ENCODE measurements at places on chromosomes 12 and 14. TPM values are rescaled to one million over a fixed set of nuclear protein-coding genes. Genes with fewer than 3 reads are reported as not detected.

ADAM21 gene
- not detected for total RNA-seq

NELL2 gene
- 106 TPM for total RNA-seq

DDN gene
- total RNA-seq: 0.32 TPM

MDM1 gene
- 31.5 TPM for total RNA-seq

SYT1 gene
- total RNA-seq: not detected

BATF gene
- 123 TPM for total RNA-seq

PRB2 gene
- not detected for total RNA-seq

DNA sequence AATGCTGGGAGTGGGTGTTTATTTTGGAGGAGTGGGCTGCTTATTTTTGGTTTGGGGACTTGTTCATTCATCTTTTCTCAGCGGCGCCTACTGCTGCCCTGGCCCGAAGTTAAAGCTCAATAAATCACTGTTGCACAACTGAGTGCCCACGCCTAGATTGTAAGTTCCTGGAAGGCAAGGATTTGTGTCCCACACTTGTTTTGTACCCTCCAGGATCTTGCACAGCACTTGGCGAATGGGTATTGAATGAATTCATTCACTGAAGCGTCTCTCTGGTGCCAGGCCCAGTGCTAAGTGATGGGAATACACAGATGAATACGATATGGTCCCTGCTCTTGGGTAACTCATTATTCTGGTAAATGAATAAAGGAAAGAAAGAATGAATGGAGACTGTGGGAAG, 153.3 kb upstream of the PARP11 start:
- no peaks in the 10 kb centered on the region for H3K36me3 ChIP-seq
- H3K27ac ChIP-seq: no peak overlapping the region
- no peak overlapping the region for H3K4me3 ChIP-seq
- peaks cover 28% of the 10 kb centered on the region for H3K4me1 ChIP-seq
- no peak for ATAC-seq
- H3K27me3 ChIP-seq: no peaks in the 10 kb centered on the region

DNA sequence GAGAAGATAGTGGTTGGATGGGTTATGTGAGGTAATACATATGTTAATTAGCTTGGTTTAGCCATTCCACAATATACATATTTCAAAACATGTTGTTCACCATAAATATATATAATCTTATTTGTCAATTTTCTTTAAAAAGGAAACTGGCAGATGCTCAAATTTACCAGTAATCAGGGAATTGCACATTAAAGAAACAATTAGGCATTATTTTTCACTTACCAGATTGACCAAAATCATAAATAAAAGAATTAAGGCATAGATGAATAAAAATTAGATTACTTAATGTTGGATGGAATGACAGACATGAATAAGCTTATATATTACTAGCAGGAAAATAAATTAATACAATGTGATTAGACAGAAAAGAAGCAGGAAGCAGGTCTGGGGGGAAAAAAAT, 147.2 kb downstream of the PLEKHA5 start:
- H3K27ac ChIP-seq: no peak overlapping the region
- peaks cover 13% of the 10 kb centered on the region for H3K4me1 ChIP-seq
- H3K27me3 ChIP-seq: no peaks in the 10 kb centered on the region
- ATAC-seq: no peak

DNA sequence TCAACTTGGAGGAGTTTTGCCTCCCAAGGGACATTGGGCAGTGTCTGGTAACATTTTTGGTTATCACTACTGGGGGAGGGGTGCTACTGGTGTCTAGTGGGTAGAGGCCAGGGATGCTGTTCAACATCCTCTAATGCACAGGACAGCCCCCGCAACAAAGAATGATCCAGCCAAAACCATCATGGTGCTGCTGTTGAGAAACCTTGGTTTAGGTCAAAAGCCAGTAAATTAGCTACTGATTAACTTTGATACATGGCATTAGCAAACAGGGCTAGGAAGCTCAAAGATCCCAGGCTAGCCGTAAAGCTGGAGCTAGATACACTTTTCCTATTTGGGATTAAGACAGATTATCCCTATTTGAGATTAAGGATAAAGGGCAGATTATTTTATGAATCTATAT, 8.8 kb downstream of the ALKBH2 start:
- H3K27me3 ChIP-seq: no peaks in the 10 kb centered on the region
- H3K36me3 ChIP-seq: peaks cover 83% of the 10 kb centered on the region
- ATAC-seq: no peak

GRCh38 chr12:43111608-43112007, 440.4 kb downstream of the ADAMTS20 start:
- no peaks in the 10 kb centered on the region for H3K36me3 ChIP-seq
- no peak overlapping the region for H3K27ac ChIP-seq
- H3K27me3 ChIP-seq: no peaks in the 10 kb centered on the region
- no peak for ATAC-seq

DNA sequence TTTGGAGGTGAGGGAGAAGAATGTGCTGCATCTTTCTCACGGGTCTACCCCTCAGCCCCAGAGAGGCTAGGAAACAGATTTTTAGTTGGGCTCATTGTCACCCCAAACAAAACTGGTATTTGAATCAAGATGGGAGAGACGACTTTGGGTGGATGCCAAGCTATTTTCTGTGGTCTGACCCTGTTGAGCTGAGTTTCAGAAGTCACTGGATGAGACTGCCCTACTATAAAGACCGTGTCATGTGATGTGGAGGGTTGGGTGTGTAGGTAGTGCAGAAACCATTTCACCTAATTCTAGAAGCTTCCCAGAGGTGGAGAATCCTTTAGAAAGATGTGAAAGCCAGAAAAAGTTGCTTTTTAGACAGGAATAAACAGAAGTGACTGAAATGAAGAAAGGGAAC, 60.2 kb downstream of the IFT43 start:
- no peaks in the 10 kb centered on the region for H3K36me3 ChIP-seq
- H3K27me3 ChIP-seq: no peaks in the 10 kb centered on the region
- H3K4me1 ChIP-seq: no peaks in the 10 kb centered on the region
- H3K4me3 ChIP-seq: no peak overlapping the region

DNA sequence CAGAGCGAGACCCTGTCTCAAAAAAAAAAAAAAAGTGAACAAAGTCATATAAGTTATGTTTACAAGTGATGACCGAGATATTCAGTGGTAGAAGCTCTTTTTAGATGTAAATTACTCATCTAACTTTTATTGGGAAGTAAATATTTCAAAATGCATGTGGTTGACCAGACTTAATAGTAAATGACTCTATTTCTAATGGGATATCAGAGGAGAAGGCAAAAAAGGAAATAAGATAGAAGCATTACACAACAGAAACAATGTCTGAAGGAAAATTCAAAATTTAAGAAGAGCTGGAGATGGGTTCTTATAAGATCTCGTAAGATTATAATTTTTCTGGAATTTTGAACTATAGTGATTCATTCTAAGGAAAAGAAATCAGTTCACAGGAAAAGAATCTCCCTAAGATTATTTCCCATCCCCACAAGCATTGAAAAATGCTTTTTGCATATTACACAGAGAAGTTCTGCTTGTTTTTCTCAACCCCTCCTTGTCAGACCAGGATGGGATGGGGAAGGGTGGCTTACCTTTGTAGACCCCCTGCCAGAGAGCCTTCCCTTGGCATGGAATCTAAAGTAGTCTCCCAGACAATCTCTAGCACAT, 63.1 kb upstream of the STK38L start:
- no peak for ATAC-seq
- H3K27me3 ChIP-seq: no peaks in the 10 kb centered on the region
- H3K36me3 ChIP-seq: no peaks in the 10 kb centered on the region
- no peak overlapping the region for H3K4me3 ChIP-seq

GRCh38 chr14:70643967-70644366, 2.3 kb downstream of the TTC9 start:
- H3K27ac ChIP-seq: peak overlapping the region; percentile 93
- H3K4me1 ChIP-seq: peaks cover 29% of the 10 kb centered on the region
- peak overlapping the region; percentile 96 for H3K4me3 ChIP-seq
- ATAC-seq: no peak
- H3K27me3 ChIP-seq: no peaks in the 10 kb centered on the region

DNA sequence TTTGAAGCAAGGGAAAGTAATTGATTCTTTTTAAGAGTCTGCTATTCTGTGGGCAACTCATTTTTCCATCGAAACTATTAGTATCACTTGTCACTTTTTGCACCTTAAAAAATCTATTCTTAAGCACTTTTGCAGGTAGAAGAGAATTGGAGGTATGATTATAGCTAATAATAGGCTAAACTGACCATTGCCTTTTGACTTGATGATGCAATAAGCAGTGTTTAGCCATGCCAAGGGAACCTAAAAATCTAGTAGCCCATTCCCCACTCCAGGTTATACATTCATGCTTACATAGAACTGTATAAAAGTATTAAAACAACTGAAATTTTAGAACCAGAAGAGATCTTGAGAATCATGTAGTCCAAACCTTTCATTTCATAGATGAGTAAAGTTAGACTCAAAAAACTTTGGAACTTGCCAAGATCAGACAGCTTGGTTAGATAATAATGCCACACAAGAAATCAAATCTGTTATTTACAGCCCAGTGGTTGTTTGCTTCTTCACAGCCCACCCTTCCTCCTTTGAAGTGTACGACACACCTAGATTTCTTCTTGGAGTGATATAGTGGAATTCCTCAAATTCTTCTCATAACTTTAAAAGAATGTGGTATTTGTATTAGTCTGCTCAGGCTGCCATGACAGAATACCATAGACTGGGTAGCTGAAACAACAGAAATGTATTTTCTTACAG, 21.7 kb upstream of the GARIN2 start:
- no peaks in the 10 kb centered on the region for H3K4me1 ChIP-seq
- ATAC-seq: no peak
- no peak overlapping the region for H3K4me3 ChIP-seq
- peaks cover 14% of the 10 kb centered on the region for H3K36me3 ChIP-seq
- H3K27me3 ChIP-seq: no peaks in the 10 kb centered on the region

DNA sequence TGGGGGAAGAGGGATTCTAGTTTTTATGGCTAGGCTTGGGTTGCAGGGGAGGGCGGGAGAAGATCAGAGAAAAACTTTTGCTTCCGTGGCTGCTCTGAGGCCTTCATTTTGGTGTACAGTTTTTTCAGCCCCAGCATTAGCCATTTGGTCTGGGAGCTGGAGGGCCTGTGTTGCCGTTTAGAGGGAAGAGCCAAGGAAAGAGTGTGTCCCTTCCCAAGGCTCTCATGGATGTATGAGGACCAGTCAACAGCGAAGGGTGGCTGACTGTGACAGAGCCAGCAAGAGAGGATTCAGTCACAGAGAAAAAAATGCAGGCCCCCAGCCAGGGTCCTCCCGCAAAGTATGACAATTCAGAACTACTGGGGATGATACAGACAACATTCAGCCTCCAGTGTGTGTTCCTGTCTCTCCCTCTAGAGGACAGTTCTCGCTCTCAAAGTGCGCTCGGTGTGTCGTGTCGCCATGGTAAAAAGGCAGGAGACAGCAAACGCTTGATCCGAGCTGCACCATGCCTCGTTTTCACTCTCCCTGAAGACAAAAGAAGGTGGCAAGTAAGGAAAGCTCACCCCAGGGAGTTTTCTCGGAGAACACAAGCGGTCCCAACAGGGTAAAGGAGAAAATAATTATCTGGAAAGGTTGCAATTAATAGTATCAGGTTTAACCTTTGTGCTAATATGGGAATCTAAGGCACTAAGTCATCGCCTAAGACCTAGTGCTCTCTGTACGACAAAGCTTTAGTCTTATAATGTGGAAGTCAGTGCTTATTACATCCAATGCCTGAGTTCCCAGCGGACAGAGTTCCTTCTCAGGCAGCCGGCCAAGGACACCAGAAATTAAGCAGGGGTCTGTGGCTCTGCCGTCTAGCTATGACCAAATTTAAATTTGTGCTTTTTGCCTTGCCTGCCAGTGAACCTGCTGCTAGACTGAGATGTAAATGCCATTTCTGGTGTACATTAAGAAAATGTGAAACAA, 157.3 kb upstream of the PLXNC1 start:
- H3K36me3 ChIP-seq: no peaks in the 10 kb centered on the region
- no peak for ATAC-seq
- no peak overlapping the region for H3K27ac ChIP-seq
- H3K27me3 ChIP-seq: no peaks in the 10 kb centered on the region

DNA sequence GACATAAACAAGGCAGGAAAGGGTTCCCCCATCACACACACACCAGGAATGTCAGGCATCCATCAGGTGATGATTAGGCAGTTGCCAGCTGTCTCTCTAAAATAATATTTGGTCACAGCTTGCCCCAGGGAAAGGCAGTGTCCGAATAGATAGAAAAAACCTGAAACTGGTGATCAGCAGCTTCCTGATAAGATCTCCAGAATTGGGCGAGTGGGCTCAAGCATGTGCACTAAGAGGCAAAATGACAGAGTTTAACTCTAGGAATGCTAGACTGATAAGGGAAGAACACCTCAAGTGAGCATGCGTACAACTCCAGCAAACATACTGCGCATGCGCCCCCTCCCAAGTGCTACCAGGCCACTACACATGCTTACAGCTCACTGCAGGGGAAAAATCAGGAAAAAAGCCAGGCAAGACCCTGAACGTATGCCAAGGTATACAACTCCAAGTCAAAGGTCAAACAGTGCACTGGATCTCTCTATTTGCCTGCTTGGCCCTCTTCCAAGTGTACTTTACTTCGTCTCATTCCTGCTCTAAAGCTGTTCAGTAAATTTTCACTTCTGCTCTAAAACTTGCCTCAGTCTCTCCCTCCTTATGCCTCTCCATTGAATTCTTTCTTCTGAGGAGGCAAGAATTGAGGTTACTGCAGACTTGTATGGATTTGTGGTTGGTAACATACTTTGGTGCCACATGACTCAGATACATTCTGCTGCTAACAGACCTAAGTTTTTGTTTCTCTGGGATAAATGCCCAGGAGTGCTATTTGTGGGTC, 73.5 kb upstream of the VASH1 start:
- H3K4me1 ChIP-seq: no peaks in the 10 kb centered on the region
- H3K27me3 ChIP-seq: peaks cover 43% of the 10 kb centered on the region
- no peak overlapping the region for H3K4me3 ChIP-seq
- ATAC-seq: no peak
- no peaks in the 10 kb centered on the region for H3K36me3 ChIP-seq

GRCh38 chr14:24398293-24398652, 530 bp upstream of the NYNRIN start:
- no peak overlapping the region for H3K27ac ChIP-seq
- no peak for ATAC-seq
- peaks cover 5% of the 10 kb centered on the region for H3K4me1 ChIP-seq
- no peaks in the 10 kb centered on the region for H3K36me3 ChIP-seq
- H3K27me3 ChIP-seq: peaks cover 3% of the 10 kb centered on the region
- H3K4me3 ChIP-seq: no peak overlapping the region

DNA sequence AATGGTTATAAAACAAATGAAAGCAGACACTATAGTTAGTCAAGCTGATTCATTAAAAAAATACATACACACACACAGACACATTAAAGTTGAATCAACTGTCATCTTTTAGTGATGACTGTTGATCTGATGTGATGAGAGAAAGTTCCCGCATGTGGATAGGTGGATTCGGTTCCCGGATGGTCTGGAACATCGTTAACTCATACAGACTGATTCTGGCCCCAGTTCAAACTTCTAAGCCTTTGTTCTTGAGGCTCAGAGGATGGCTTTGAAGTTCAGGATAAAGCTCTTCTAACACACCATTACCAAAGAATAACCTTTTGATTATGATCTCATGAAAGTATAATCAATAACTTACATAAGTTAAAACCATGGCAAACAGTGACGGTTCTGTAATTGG, 27.5 kb downstream of the WIF1 start:
- no peak overlapping the region for H3K27ac ChIP-seq
- no peak overlapping the region for H3K4me3 ChIP-seq
- H3K27me3 ChIP-seq: peaks cover 28% of the 10 kb centered on the region

GRCh38 chr12:83665634-83666218, 979.0 kb downstream of the TMTC2 start:
- H3K4me1 ChIP-seq: no peaks in the 10 kb centered on the region
- no peak for ATAC-seq
- no peak overlapping the region for H3K27ac ChIP-seq
- H3K36me3 ChIP-seq: no peaks in the 10 kb centered on the region
- H3K4me3 ChIP-seq: no peak overlapping the region

GRCh38 chr12:90855534-90855933, 99.4 kb downstream of the CCER1 start:
- H3K27ac ChIP-seq: no peak overlapping the region
- H3K27me3 ChIP-seq: no peaks in the 10 kb centered on the region
- no peaks in the 10 kb centered on the region for H3K36me3 ChIP-seq
- H3K4me3 ChIP-seq: no peak overlapping the region
- ATAC-seq: no peak

All from activated T-helper 17 cell treated with anti-CD3 and anti-CD28 coated beads, Interleukin-2, amount 50 U/mL, for 72 hours (primary cell).